ENCODE measurements at places on chromosomes 7 and 10.
A peak's percentile ranks its signal among the peaks of the same experiment; 100 is the strongest.

GRCh38 chr7:77569514-77570232 is 32.6 kb downstream of the PTPN12 start:
- no peak for DNase-seq

DNA sequence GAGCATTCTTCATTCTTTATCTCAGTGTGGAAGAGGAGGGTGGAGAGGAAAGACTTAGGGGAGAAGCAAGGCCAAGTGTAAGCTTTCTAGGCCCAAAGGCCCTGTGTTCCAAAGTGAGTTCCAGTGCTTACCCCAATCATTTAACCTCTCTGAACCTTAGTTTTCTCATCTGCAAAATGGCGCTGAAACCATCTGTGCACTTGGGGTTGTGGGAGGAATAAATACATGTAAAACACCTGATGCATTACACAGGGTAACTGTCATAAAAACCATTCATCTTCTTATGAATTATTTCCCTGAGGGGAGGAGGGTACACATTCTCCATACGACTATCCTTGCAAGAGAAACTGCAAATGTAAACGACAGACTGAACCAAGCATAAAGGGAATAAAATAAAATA is 19.0 kb downstream of the PIK3AP1 start:
- DNase-seq = no peak

DNA sequence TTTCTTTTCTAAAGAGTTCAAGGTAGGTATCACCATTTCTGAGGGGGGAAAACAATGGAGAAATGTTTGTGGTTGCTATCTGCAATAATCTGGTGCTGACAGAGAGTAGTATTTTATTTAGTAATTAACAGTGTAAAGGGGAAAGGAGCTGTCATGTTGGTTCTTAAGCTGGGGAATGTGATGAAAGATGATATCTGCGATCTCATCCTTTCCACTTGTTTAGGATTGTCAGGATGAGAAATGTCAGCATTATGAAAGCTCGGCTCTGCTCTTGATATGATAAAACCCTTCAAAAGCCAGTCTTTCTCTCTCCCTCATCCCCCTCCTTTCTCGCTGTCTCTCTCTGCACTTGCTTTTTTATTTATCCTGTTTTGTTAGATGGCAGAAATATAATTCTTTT is 106.1 kb downstream of the POU6F2 start:
- DNase-seq = no peak

GRCh38 chr10:50674469-50675254 is 50.9 kb upstream of the SGMS1 start:
- no peak for DNase-seq

- no peak for DNase-seq
Observed at GRCh38 chr10:3951993-3952392, 167.0 kb upstream of the KLF6 start.

GRCh38 chr7:512541-513311 is 6.9 kb downstream of the PDGFA start:
- peak; percentile 76 for DNase-seq

- DNase-seq = no peak
Observed at GRCh38 chr10:70137135-70137534, 4.5 kb upstream of the AIFM2 start.

DNA sequence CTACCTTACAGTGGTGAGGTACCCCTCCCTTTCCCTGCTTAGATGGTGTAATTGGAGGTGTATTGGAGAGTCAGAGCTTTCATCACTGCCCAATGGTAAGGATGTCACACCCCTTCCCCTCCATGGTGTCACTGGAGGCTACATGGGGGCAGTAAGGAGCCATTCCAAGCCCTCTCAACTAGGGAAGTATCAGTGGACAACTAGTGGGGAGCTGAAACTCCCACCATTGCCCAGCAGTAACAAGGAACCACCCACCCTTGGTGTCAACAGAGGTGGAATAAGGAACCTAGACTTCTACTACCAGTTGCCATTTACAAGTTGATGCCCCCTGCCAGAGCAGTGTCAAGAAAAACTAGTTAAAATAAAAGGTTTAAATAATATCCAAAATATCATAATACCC is 2.8 kb upstream of the HIBADH start:
- DNase-seq = no peak

DNA sequence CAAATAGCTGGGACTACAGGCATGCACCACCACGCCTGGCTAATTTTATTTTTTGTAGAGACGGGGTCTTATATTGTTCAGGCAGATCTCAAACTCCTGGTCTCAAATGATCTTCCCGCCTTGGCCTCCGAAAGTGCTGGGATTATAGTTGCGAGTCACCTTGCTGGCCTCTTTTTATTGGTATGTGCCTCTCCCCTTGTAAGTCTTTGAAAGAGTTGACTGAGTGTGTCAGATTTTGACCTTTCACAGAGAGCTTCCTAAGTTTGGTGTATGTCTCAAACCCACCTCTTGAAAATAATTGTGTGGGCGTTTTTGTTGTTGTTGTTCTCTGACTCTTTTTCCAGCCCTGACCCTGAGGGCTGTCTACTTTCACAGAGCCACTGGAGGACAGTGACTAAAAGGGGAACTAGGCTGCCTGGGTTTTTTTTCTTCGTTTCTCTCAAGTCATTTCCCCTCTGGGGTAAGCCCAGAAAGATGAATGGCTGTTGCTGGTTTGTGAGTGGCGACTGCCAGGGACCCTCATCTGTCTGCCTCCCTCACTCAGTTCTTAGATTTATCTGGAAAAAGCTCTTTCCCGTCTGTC is 262.8 kb downstream of the ZEB1 start:
- DNase-seq = no peak

DNA sequence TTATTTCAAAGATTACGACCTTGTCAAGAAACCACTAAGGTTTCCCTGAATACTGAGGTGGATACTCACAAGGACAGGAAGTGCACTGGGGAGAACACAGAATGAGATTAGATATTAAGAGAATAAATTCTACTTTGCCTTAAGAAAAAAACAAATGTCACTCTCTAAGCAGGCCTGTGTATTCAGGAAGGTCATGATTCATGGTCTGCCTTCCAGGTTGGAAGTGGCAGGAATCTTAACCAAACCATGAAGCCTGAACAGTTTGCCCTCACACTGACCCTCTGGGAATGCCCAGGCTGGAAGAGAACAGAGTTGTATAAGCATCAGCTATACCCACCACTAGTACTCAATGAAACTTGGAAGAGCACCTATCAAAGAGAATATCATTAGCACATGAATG is 227.6 kb downstream of the DGKI start:
- no peak for DNase-seq

GRCh38 chr10:63468947-63469346 is 3.2 kb upstream of the JMJD1C start:
- no peak for DNase-seq

- no peak for DNase-seq
Observed at GRCh38 chr7:100376066-100376465, 2.8 kb downstream of the PILRA start.

- no peak for DNase-seq
Observed at GRCh38 chr10:44260286-44260928, 124.5 kb downstream of the CXCL12 start.

DNA sequence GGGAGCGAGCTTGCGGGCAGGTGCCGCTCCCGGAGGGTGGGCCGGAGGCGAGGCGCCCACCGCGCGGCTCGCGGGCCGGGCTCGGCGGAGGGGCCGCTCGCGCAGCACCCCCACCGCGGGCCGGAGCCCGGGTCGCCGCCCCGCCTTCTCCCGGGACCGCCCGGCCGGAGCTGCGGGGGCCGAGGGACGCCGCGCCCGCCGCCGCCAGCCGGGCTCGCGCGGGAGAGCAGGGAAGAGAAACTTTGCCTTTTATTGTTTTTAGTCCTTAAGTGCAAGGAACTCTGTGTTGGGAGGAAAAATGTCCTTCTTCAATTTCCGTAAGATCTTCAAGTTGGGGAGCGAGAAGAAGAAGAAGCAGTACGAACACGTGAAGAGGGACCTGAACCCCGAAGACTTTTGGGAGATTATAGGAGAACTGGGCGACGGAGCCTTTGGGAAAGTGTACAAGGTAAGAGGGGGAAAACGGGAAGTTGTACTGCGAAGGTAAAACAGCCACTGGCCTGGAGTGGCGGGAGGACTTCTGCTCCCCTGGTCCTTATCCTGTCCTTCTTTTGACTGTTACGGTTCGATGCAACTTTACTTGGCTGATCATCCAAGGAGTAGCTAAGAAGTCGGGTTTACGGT is 620 bp downstream of the SLK start:
- peak; percentile 66 for DNase-seq

DNA sequence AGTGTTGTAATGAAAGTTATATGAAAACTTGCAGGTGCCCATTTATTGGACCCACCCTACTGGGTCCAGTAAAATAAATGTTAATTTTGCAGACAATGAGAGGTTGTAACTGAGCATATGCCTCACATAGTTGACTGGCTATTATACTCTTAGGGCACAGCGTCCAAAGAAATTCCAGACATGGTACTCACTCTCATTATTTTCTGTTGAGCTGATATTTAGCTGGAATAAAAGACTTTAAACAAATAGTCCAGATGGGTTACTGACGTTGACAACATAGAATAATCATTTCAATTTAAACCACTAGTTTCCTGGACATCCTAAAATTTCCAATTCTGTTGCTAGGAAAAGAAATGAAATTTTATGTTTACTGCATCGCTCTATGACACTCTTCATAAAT is 174.5 kb downstream of the ZNF365 start:
- no peak for DNase-seq

GRCh38 chr10:110083884-110084283 is 76.1 kb downstream of the ADD3 start:
- peak; percentile 10 for DNase-seq

DNA sequence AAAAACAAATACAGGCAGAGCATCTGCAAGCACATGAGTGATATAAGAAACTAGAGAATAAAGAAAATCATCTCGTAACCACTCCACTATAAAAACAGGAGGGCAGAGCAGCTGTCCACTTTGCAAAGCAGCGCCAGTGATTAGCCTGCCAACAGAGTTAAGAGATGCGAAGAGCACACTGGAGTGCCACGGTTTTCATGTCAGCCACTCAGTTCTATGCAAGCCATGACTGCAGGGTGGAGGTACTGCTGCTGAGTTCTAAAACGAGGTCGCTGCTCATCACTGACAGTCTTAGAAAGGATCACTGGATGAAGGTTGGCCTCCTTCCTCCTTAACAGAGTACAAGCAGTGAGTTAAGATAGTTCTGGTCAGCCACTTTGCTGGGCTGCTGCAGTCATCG is 58.5 kb downstream of the FGFR2 start:
- DNase-seq = no peak

DNA sequence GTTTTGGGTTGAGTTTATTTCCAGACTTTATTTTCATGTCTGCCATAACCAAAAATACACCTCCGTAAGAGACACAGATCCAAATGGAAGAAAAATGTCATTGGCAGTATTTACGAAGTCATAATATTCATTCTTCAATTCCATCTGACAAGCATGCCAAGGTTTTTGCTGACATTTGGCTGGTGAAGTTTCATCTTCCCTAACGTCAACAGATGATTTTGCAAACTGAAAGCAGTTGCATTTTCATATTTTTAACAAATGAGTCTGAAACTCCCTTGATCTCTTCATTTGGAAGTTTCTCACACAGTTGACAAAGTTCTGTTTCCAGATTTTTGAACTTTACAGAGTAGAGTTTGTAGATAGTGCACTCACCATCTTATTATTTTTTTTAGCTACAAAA is 114.5 kb downstream of the CALN1 start:
- no peak for DNase-seq

- DNase-seq = no peak
Observed at GRCh38 chr10:118405928-118406327, 63.8 kb upstream of the FAM204A start.

GRCh38 chr10:49781247-49781646 is 19.1 kb upstream of the OGDHL start:
- no peak for DNase-seq

GRCh38 chr10:98956576-98957260 is 278.9 kb downstream of the HPSE2 start:
- DNase-seq = peak; percentile 56

Data from urothelium cell line (cell line).